M059J (cell line): ENCODE measurements at places on chromosomes 3 and 15. TPM values are rescaled to one million over a fixed set of nuclear protein-coding genes. Genes with fewer than 3 reads are reported as not detected.

SLC6A20 gene
- total RNA-seq = 0.02 and 1.7 TPM in 2 replicates

SLC9C1 gene
- not detected in 2 replicates for total RNA-seq

GOLGA6A gene
- not detected in 2 replicates for total RNA-seq

TRH gene
- not detected in 2 replicates for total RNA-seq

CERS3 gene
- not detected in 2 replicates for total RNA-seq
